ENCODE measurements at places on chromosomes 2 and 18. TPM values are rescaled to one million over a fixed set of nuclear protein-coding genes. Genes with fewer than 3 reads are reported as not detected.

EPB41L3 gene
- 92.3 TPM for total RNA-seq

DNA sequence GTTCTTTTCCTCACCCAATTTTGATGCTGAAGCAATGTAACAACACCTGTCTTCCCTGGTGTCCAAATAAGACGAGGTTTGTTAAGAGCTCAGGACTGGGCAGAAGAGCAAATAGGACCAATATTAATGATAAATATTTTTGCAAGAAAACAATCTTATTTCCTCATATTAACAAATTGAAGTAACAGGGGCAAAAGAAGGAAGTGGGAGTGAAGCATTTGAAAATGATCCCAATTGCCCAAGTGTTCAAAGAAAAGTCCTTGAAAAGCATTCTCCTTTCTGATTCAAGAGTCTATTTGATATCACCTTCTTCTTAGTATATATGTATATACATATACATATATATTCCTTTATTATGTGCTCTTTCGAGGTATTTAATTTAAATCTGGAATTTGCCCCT lies 418.8 kb downstream of the ARHGAP15 start:
- H3K27ac ChIP-seq: no peak overlapping the region
- no peaks in the 10 kb centered on the region for H3K27me3 ChIP-seq
- DNase-seq: no peak
- no peak overlapping the region for H3K4me3 ChIP-seq
- H3K36me3 ChIP-seq: no peaks in the 10 kb centered on the region
- H3K4me1 ChIP-seq: no peaks in the 10 kb centered on the region

GRCh38 chr2:86237172-86237571 lies 37.9 kb downstream of the MRPL35 start:
- no peaks in the 10 kb centered on the region for H3K36me3 ChIP-seq
- H3K4me1 ChIP-seq: no peaks in the 10 kb centered on the region
- no peak overlapping the region for H3K27ac ChIP-seq
- H3K27me3 ChIP-seq: no peaks in the 10 kb centered on the region
- no peak for DNase-seq

DNA sequence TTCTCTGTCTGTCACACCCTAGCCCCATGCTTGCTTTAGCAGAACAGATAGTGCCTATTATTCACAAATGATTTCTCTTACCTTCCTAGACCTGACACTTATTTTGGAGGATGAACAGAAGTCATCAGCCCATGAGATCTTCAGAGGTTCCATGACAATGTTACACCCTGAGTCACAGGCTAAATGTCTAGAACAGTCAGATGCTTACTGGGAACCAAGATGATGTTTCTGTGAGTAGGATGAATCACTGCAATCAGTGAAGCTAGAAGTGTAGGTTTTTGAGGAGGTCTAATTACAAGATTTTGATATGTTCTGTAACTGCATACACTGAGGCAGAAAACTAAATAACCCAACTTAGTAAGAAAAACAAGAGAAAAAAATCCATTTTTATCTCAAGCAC lies 123.0 kb upstream of the THUMPD2 start:
- peak; percentile 69 for DNase-seq
- no peak overlapping the region for H3K4me3 ChIP-seq
- no peaks in the 10 kb centered on the region for H3K36me3 ChIP-seq
- H3K27me3 ChIP-seq: no peaks in the 10 kb centered on the region
- H3K4me1 ChIP-seq: no peaks in the 10 kb centered on the region
- no peak overlapping the region for H3K27ac ChIP-seq

DNA sequence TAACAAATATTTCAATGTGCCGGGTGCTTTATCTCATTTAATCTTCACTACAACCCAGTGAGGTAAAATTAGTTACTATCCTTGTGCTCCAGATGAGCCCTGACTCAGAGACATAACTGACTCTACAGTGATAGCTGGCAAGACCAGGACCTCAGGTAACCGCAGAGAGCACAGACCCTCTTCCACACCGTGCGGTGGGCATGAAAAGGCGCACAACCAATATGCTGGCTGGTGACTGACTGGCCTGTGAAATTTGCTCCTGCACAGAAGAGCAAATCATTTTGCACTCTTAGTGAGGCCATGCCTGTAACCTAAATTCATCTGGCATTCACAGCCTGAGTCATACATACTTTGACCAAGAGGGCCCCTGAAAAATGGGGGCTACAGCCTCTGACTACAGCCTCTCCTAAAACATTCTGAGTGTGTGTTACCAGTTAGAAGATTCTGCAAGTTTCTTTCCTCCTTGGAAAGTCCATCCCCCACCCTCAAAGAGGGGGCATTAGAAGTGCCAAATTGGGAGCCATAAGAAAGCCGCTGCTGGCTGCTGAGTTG lies 22.4 kb upstream of the MSGN1 start:
- no peak for DNase-seq
- no peaks in the 10 kb centered on the region for H3K27me3 ChIP-seq
- no peak overlapping the region for H3K27ac ChIP-seq
- no peaks in the 10 kb centered on the region for H3K4me1 ChIP-seq
- no peak overlapping the region for H3K4me3 ChIP-seq

BARD1 gene
- 15.5 TPM for total RNA-seq

- H3K4me3 ChIP-seq: no peak overlapping the region
- DNase-seq: no peak
- no peaks in the 10 kb centered on the region for H3K27me3 ChIP-seq
- H3K4me1 ChIP-seq: peaks cover 3% of the 10 kb centered on the region
These were observed 9.7 kb downstream of the STK39 start for GRCh38 chr2:168237741-168238140.

ZNF385B gene
- 0.27 TPM for total RNA-seq

- H3K27me3 ChIP-seq: no peaks in the 10 kb centered on the region
- H3K4me3 ChIP-seq: no peak overlapping the region
These were observed 3.7 kb upstream of the ESPNL start for GRCh38 chr2:238096311-238097011.

DNA sequence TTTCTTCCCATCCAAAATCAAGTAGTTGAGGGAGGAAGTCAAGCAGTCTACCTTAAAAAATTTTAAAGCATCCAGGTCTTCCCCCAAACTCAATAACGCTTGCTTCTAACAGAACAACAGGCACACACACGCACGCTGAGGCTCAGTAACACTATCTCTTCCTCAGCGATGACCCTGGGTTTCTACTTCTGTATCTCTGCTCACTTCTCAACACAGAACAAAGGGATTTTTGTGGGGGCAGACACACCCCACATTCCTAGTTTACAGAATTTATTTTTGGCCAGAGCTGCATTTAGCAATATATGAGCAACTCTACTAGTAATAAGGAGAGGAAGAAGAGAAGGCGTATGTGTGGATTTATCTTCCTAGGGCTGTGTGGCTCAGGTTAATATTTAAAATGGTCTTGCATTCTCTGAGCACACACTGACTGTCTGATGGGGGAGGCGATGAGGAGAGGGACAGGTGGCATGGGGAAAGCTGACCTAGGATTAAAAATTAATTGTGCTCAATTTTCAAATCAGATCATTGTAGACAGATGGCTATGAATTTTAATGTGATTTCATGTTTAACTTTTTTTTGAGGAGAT lies 71.3 kb upstream of the PPM1B start:
- H3K27me3 ChIP-seq: no peaks in the 10 kb centered on the region
- no peaks in the 10 kb centered on the region for H3K36me3 ChIP-seq
- H3K4me1 ChIP-seq: peaks cover 13% of the 10 kb centered on the region
- DNase-seq: no peak
- no peak overlapping the region for H3K4me3 ChIP-seq

CNDP1 gene
- 0.31 TPM for total RNA-seq

DNA sequence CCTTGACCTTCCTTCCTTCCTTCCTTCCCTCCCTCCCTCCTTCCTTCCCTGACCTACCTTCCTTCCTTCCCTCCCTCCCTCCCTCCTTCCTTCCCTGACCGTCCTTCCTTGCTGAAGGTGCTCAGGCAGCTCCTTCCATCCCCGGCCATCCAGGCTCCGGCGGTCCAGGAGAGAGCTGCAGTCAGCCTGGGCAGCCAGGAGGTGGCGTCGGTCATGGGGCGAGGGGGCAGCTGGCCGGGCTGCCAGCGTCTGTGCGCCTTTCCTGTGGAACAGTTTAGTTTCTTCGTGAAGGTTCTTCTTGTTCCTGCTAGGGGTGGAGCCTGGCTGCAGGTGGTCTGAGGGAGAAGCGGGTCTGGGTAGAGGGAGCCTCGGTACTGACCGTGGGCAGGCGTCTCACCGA lies 15.7 kb downstream of the GPR35 start:
- no peak overlapping the region for H3K27ac ChIP-seq
- no peaks in the 10 kb centered on the region for H3K36me3 ChIP-seq
- H3K27me3 ChIP-seq: peaks cover 8% of the 10 kb centered on the region

C2orf66 gene
- total RNA-seq: 0.54 TPM

GRCh38 chr2:162885281-162886070 lies 46.9 kb upstream of the KCNH7 start:
- DNase-seq: no peak
- no peaks in the 10 kb centered on the region for H3K27me3 ChIP-seq
- no peaks in the 10 kb centered on the region for H3K4me1 ChIP-seq
- H3K36me3 ChIP-seq: no peaks in the 10 kb centered on the region
- H3K4me3 ChIP-seq: no peak overlapping the region
- H3K27ac ChIP-seq: no peak overlapping the region

IL36RN gene
- total RNA-seq: 0.14 TPM

- no peak overlapping the region for H3K27ac ChIP-seq
- H3K27me3 ChIP-seq: no peaks in the 10 kb centered on the region
These were observed 43.4 kb downstream of the CABLES1 start for GRCh38 chr18:23178661-23179081.

DNA sequence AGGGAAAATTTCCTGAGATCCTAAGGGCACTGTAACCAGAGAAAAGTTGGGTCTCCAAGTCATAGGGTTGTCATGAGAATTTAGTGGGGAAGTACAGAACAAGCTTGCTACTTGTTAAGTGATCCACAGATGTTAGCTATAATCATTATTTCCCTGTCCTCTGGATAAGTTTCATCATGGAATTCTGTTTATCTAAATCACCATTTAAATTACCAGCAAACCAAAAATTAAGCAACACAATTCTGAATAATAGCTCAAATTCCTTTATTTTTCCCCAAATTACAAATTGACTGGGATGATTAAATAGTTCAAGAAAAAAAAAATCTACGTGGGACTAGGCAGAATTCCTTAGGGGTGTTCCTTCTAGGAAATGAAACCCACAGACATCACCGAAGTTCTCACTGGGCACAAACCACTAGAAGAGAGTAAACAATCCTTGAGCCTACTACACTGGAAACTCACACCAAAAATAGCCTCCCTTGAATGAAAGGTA lies 159.5 kb downstream of the COL6A3 start:
- peak overlapping the region; percentile 94 for H3K27ac ChIP-seq
- H3K4me3 ChIP-seq: no peak overlapping the region
- H3K27me3 ChIP-seq: no peaks in the 10 kb centered on the region
- DNase-seq: peak; percentile 92

- peaks cover 6% of the 10 kb centered on the region for H3K27me3 ChIP-seq
- H3K4me3 ChIP-seq: no peak overlapping the region
- no peaks in the 10 kb centered on the region for H3K4me1 ChIP-seq
- H3K27ac ChIP-seq: no peak overlapping the region
- H3K36me3 ChIP-seq: no peaks in the 10 kb centered on the region
- DNase-seq: no peak
These were observed 54.7 kb upstream of the GATA6 start for GRCh38 chr18:22114526-22115321.

EFEMP1 gene
- 155 TPM for total RNA-seq
